Panc1 (cell line): ENCODE measurements at places on chromosomes 2 and 18. TPM values are rescaled to one million over a fixed set of nuclear protein-coding genes. Genes with fewer than 3 reads are reported as not detected.

- DNase-seq: no peak
Observed at GRCh38 chr2:44706681-44707553, 234.6 kb upstream of the SIX3 start.

GRCh38 chr2:5694306-5694705 lies 2.1 kb downstream of the SOX11 start:
- DNase-seq: no peak

DNA sequence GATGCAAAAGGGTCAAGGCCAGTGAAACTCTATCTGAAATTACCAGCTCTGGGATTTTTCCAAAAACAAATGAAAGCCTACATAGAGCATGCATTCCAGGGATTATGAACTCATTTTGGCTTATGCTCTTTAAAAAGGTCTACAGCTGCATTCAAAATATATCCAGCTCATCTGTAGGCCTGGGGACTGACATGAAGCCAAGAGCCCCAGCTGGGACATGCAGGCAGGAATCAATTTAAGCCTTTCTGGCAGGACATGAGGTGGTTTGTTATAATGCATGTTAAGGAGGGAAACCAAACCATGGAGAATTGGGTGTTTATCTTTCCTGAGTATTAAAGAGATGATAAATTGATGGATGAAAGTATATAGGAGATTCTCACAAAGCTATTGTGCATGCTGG lies 164.5 kb downstream of the RBM43 start:
- DNase-seq: no peak

GRCh38 chr2:218444692-218445357 lies 25.9 kb downstream of the VIL1 start:
- DNase-seq: no peak

- no peak for DNase-seq
Observed at GRCh38 chr2:27408601-27409320, 630 bp downstream of the PPM1G start.

DNA sequence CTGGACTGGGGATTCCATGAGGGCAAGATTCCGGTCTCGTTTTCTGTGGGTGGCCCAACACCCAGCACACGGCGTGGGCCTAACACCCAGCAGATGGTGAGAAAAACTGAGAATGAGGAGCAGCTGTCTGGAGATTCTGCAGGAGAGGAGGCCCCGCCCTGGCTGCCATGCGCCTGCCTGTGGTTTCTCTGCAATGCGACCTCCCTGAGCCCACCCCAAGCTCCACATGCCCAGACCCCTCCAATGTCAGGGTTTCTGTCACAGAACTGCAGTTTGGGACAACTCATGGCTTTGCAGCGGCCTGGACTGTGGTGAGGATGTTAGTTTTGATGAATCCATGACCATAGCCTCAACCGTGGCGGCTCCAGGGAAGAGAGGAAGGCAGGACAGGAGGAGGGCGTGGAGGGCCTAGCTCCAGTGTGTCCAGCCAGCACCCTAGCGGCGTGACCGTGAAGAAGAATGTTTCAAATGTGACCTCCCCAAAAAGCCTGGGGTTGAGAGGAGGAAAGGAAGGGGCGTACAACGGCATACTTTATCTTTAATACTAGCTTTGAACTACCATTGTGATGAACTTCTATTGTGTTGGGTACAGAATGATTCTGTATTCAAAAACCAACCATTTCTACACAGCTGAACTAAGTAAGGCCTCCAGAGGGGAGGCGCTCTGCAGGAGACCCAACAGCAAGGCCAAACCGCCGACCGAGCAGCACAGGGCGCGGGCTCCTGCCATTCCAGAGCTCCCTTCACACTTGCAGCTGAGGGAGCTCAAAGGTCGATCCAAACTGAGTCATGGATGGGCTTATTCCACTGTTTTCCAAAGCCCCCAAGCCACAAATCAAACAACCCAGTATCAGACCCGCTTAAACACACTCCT lies 3.4 kb downstream of the PXDN start:
- DNase-seq: no peak

- DNase-seq: no peak
Observed at GRCh38 chr2:42602218-42602875, 33.9 kb downstream of the MTA3 start.

- no peak for DNase-seq
Observed at GRCh38 chr2:100240386-100240785, 81.9 kb downstream of the LONRF2 start.

DNA sequence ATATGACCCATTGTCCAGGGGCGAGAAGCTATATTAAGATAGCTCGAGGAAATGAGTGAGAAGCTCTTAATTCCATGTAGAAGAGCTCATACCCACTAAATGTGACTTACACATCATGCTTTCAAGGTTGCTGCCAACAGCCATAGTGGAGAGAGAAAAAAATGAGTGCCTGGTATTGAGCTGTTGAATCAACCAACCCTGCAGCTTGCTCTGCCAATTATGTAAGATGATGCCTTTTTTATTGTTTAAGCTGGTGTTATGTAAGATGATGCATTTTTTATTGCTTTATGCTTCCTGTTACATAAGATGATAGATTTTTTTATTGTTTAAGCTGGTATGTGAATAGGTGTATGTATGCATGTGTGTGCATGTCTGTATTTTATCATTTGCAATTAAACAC lies 228.2 kb downstream of the CCDC178 start:
- DNase-seq: no peak

DNA sequence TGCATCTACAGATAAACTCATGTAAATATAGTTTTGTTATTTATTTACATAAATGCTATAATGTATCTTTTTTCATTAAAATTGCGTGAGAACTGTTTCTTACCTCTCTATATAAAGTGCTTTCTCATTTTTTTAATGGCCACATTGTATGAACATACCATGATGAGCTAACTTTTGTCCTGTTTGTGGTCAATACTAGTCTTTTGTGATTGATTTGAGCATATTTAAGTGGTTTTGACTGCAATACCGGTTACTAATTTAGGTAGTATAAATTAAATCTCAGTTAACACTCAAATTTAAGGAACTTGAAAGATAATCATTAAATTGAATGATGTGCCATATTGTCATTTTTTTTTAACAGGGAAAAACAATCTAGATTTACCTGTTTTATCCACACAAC lies 108.2 kb downstream of the HAUS1 start:
- no peak for DNase-seq

GRCh38 chr2:42141687-42142546 lies 27.2 kb upstream of the EML4 start:
- no peak for DNase-seq

DNA sequence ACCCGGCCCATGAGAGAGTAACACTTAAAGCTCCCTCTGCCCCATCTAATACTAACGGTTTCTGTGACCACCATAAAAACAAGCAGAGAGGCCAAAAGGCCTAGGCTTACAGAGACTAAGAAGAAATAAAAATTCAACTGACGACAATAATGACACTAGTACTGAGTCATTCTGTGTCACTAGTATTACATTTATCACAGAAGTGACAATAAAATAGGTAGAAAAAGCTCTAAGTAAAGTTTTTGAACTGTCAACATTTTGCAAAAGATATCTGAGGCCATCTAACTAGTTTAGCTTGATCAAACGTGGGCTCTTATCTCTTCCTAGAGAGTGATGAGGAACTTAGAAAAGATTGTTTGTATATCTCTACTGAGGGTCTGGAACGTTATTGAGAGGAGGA lies 35.6 kb downstream of the AP1S3 start:
- no peak for DNase-seq

GRCh38 chr2:177254433-177255226 lies 9.9 kb downstream of the NFE2L2 start:
- DNase-seq: no peak

- no peak for DNase-seq
Observed at GRCh38 chr18:75290737-75291358, 80.3 kb downstream of the TSHZ1 start.

DNA sequence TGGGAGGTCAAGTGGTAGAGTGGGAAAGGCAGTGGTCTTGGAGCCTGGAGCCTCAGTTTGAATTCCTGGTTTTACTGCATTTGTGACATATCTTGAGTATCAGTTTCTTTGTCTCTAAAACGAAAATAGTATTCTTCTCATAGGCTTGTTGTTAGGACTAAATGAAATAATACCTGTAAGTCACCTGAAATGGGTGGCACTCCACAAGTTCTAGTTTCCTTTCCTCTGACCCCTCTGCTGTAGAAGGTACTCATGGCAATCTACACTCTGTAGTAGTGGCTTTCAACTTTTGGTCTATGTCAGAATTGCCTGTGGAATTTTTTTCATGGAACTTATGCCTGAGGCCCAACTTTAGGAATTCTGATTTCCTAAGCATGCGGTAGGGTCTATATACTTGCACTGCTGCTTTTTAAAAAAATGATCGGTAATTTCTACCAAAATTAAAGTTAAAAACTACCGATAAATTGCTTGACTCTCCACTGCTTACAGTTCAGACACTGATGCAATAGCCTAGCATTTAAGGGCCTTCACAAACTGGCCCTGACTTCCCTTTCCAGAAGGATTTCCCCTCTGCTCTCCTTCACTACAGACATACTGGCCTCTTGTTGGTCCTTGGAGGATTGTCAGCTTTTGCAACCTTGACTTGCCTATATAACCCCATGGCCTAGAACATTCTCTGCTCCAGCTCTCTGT lies 47.2 kb downstream of the PLEK start:
- no peak for DNase-seq

GRCh38 chr2:165634855-165635254 lies 159.2 kb downstream of the GALNT3 start:
- no peak for DNase-seq

DNA sequence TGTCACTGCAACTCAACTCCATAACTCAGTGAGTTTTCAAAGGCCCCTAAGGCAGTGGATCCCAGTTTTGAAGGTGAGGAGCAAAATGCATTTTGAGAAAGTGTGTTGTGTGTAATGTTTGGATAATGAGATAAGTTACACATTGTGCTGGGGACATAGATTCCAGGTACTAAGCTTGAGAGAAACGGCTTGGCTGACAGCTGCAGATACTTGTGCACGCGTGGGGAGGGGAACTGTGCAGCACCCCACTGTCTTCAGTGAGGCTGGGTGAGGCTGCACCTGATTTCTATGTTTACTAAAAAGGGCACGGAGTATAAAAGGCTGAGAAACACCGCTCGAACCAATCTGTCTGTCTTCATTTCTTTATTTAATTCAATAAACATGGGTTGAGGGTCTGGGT lies 254.0 kb upstream of the COPS8 start:
- DNase-seq: no peak

DNA sequence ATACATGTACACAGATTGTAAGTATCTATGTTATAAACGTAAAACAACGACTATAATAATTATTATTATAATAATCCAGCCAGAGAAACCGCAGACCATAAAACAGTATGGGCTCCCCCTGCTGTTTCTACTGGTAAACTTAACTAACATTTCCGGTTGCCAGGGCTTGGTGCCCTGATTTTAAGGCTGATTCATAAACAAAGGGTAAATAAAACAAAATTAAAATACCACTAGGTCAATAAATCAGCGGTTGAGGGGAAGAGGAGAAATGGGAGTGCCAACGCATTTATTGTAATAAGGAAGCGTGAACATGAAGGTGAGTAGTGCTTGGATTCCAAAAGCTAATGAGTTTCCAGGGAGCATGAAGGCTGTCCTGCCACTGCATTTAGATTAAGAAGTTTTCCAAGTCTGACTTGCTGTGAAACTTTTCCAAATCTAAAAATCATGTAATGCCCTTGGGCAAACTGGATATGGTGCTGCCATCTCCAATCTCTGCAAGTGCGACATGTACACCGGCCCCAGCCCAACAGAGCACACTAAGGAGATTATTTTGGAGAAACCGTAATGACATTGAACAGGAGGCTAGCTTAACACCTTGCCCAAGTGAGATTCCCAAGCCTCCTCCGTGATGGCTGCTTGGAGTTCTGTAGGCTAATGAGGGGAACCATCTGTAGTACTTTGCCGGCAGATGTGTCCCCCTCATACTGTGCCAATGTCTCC lies 50.7 kb upstream of the HNRNPA3 start:
- DNase-seq: no peak

- no peak for DNase-seq
Observed at GRCh38 chr2:204274991-204275390, 270.3 kb upstream of the PARD3B start.

- DNase-seq: no peak
Observed at GRCh38 chr18:37672932-37673595, 107.5 kb upstream of the CELF4 start.

- DNase-seq: no peak
Observed at GRCh38 chr18:37565101-37565976, at the start of gene CELF4. CELF4 (minus strand) TSS chr18:37565798.

DNA sequence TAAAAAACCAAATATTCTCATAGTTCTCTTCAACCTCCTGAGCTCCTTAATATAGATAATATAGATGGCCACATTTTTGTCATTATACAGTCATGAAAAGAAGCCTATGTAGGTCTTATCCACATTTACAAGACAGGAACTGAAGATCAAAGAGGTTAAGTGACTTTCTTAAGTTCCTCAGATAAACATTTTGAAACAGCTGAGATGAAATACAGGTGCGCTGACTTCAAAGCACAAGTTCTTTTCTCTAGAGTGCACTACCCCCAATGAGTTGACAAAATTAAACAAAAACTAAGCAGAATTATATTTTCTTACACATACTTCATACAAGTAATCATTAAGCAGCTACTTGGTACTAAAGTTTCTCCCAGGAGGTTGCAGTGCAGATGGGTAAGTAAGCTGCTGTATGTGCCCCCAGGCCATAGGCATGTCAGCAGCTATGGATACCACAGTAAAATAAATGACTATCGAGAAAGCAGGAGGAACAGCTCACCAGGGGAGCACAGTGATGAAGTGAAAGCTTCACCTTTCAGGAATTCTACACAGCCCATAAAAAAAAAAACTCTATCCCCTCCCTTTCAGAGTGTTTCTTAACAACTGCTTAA lies 199.8 kb downstream of the DPP10 start:
- no peak for DNase-seq

GRCh38 chr2:128273469-128274081 lies 45.1 kb downstream of the HS6ST1 start:
- no peak for DNase-seq

DNA sequence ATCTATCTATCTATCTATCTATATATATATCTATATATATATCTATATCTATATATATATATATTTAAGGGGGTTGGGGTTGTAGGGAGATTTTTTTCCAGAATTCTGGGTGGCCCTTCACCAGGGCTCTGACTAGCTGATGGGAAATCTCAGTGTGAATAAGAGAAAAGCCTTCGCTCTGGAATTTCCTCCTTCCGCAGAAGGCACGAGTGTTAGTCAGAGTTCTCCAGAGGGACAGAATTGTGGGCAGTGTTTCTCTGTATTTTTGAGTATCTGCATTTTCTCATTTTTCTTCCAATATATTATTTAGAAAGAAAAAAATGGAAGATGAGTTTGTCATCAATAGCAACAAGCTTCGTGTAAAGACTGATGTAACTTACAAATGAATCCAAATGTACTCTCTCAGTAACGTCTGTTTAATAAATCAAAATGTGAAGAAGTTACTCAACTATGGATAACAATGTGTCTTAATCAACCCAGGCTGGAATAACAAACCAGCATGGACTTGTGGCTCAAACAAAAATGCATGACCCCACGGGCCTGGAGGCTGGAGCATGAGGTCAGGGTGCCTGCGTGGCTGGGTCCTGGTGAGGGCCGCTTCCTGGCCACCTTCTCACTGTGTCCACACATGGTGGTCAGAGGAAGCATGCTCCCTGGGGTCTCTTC lies 10.6 kb upstream of the SNTG2 start:
- no peak for DNase-seq

The KIDINS220 gene
- 39.3 TPM for total RNA-seq

The MGAT4A gene
- total RNA-seq: 4.4 TPM

The TUBA3D gene
- total RNA-seq: not detected

The MRPS9 gene
- total RNA-seq: 27.4 TPM

The MEP1B gene
- total RNA-seq: 0.28 TPM
